ENCODE measurements at places on chromosomes 1 and 21. TPM values are rescaled to one million over a fixed set of nuclear protein-coding genes. Genes with fewer than 3 reads are reported as not detected.
A peak's percentile ranks its signal among the peaks of the same experiment; 100 is the strongest.

DNA sequence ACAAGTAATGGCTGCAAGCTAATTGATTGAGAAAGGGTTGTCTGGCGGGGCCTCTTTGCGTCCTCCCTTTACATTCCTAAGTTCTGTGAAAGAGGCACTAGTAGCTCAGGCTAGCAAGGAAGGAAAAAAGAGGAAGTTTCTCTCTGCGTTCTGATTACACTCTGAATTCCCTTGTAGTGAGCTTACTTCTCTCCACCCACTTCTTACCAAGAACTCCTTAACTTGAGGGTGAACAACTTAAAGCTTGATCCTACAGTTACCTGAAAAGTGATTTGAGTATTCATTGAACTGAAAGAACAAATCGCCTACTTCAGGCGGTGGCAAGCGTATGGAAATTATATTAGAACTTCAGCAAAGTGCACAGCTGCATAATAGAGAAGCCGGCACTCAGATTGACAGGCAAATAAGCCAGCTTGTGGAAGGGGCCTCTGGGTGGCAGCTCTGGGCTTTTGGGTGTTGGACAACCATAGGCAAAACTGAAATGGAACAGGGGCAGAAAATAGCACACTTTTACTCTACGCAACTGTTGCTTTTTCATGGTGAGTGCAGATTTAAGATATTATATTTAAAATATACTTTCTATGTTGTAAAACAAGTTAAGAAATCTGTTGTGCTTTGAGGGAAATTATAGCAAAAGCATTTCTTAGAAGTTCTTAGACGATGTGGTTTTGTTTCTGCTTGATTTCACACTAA is 464.5 kb downstream of the USP25 start:
- DNase-seq = peak; percentile 73

DNA sequence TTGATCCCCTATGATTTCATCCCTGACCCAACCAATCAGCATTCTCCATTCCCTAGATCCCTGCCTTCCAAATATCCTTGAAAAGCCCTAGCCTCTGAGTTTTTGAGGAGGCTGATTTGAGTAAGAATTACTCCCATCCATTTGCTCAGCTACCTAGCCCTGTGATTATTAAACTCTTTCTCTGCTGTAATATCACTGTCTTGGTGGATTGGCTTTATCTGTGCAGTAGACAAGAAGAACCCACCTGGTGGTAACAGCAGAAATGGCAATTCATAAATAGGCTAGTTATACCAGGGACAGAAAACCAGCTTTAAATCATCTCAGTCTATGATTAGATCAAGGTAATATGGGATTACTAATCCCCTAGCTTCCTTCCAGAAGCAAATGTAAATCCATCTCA is 13.0 kb downstream of the IL20 start:
- no peak for DNase-seq

DNA sequence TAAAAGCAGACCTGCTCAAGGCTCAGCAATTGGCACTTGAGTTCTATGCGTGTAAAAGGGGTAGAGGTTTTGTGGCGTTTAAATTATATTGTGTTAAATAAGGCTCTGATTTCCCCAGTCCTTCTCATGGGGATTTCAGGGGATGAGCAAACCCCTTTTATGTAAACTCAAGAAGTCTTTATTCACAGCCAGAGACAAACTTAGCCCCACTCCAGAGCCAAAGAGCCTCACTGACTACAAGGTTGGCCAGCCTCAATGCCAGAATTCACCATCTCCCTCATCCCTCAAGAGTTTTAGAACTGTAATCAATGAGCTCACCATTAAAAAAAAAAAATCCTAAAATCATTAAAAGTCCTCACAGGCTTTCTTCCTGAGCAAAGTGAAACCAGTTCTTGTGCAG is 107.8 kb downstream of the SLC30A10 start:
- no peak for DNase-seq

DNA sequence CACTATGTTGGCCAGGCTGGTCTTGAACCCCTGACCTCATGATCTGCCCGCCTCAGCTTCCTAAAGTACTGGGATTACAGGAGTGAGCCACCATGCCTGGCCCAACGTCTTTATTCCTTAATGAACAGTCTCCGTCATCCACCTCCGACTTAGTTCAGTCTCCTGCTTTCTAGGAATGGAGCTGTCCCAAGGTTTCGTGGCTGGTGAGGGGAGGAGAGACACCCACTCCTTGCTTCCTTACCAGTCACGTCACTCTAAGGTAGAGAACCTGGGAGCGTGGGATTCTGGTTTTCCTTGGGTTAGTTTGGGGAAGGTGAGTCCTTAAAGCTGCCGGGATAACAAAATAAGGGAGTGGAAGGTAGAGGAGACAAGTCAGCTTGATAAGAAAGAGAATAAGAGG is 55.0 kb upstream of the ATP2B4 start:
- no peak for DNase-seq

DNA sequence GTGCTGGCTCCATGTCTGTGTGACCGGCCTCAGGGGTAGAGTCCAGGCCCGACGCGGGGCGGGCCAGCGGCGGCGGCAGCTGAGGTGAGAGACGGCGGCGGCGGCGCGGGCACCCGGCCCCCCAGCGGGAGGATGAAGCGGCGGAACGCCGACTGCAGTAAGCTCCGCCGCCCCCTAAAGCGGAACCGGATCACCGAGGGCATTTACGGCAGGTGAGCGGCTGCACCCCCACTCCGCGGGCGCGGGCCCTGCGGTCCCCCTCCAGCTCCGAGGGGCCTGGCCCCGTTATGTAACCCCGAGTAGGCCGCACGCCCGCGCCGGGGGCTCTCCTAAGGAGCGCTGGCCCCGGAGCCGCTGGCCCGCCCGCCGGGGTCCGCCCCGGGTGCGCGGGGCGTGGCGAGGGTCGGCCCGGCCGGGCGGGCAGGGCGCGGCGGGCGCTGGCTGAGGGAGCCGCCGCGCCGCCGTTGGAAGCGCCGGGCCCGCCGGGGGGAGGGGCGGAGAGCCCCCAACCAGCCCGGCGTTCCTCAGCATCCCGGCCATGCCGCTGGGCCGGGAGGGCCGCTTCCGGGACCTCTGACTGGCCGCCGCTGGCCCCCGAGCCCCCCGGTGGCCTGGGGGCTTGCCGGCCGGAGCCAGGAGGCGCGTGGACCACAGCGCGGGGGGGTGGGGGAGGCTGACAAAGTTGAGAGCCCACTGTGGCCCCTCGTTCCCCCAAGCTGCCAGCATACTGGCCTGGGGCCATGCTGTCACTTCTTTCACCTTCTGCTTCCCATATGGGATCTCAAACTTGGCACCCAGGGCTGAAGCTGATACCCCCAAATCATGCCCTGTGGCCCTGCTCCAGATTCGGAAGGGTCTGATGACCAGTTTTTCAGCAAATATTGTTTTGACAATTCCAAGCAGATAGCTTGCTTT is 527 bp downstream of the MACO1 start:
- no peak for DNase-seq

DNA sequence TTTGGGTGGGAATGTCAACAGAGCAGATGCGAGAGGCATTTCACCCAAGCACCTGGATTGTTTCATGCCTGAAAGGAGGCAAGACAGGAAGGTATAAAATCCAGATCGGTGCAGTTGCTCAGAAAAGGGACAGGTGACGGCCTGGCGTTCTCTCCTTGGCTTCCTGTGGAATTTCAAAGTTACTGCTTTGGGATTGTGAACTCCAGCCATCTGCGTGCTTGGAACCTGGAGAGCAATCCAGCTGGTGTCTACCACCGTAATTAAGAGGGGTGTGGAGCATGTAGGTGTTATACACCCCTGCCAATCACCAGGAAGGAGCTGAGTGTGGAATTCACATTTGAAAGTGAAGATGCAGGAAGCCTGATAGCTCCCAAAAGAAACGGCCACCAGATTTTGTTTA is 286.1 kb downstream of the KIF26B start:
- DNase-seq = no peak

The PRKAA2 gene
- 3.8 TPM for total RNA-seq

The ARHGAP30 gene
- 38.0 TPM for total RNA-seq

The KLHL17 gene
- 17.0 TPM for total RNA-seq

The TM2D1 gene
- 41.0 TPM for total RNA-seq

The AGMAT gene
- not detected for total RNA-seq

The TSSK3 gene
- 2.5 TPM for total RNA-seq

The STUM gene
- 0.49 TPM for total RNA-seq
